Stimulated activated CD4-positive, alpha-beta T cell treated with anti-CD3 and anti-CD28 coated beads, Interleukin-2, amount 100 ng/mL, for 24 hours (primary cell): ENCODE measurements at places on chromosomes 1 and 21.

- no peak for DNase-seq
Observed at GRCh38 chr1:108149796-108150467, 50.2 kb downstream of the SLC25A24 start.

GRCh38 chr1:112423207-112423606 lies 27.2 kb downstream of the CTTNBP2NL start:
- no peak for DNase-seq

- DNase-seq, result no peak
Observed at GRCh38 chr21:22201669-22202068, 1203.5 kb downstream of the NCAM2 start.

DNA sequence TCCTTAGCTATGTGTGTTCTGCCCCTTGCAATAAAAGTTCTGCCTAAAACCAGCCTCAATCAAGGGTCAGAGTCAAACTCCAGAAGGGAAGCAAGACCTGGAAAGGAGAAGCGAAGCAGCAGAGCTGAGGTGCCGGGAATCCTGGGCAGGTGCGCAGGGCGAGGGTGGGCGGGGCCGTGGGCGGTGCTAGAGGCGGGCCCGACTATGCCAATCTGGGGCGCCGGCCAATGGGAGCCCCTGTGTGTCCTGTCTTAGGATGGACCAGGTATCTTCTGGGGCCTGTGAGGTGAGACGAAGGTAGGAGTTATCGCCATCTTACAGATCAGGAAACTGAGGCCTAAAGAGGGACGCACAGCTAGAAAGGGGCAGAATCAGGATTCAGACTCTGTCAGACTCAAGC lies 120.3 kb downstream of the PTPRU start:
- peak; percentile 14 for DNase-seq

- no peak for DNase-seq
Observed at GRCh38 chr21:29390778-29391177, 92.1 kb downstream of the BACH1 start.

DNA sequence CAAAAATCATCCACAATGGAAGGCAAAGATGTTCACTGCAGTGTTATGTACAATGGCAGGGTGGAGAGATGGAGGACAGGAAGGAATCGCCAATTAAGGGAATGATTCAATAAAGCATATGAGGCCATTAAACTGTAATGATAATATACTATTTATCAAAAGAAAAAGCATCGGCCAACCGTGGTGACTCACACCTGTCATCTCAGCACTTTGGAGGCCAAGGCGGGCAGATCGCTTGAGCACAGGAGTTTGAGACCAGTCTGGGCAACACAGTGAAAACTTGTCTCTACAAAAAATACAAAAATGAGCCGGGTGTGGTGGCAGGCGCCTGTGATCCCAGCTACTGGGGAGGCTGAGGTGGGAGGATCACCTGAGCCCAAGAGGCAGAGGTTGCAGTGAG lies 89.1 kb downstream of the SSBP3 start:
- no peak for DNase-seq

GRCh38 chr1:57064379-57065140 lies 98.7 kb upstream of the C8B start:
- no peak for DNase-seq
